Kidney (tissue), 22 donors: ENCODE measurements at places on chromosomes 5 and 9.

DNA sequence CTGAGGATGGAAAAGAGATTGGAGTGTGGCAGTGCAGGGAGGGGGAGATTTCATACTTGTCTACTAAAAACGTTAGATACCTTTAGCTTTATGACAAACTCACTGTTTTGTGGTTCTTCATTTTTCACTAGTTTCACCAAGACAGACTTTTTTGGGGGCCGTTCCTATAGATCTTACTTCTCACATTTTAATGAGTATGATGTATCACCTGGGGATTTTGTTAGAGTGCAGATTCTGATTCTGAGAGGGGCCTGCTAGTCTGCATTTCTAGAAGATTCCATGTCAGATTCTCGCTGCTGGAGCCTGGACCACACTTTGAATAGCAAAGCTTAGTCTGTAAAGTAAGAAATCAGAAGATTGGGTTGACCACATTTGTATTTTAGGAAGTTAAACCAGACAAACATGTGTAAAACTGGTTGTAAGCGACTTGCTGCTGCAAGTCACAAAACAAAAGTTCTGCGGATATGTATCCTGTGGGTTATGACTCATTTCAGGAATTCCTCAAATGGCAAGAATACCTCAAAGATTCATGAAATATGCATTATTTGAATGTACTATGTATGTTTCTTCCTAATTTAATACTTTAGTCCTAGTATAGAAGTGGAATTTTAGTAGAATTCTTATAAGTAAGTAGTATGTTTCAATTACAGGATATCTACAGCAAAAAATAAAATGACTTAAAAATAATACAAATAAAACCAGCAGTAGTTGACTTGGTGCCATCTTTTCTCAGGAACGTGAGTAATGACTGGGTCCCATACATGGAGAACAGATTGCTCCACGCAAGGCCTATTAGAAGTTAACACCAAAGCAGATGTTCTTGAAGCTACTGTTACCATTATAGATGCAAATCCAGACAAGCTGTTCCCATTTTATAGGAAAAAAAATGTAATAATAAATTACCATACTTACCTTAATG, 27.8 kb downstream of the NFIL3 start:
- no peaks in the 10 kb centered on the region for H3K27me3 ChIP-seq
- H3K27ac ChIP-seq = no peak overlapping the region
- no peak for DNase-seq
- H3K4me1 ChIP-seq = no peaks in the 10 kb centered on the region
- no peak overlapping the region for H3K4me3 ChIP-seq

- no peaks in the 10 kb centered on the region for H3K27me3 ChIP-seq
- H3K4me1 ChIP-seq = peaks cover 9% of the 10 kb centered on the region
- peak; percentile 77 for DNase-seq
- no peak overlapping the region for H3K4me3 ChIP-seq
Measured at GRCh38 chr5:5270958-5271785, 131.0 kb downstream of the ADAMTS16 start.

GRCh38 chr5:93675460-93676450, 65.6 kb downstream of the POU5F2 start:
- H3K4me3 ChIP-seq = no peak overlapping the region
- H3K27ac ChIP-seq = no peak overlapping the region
- H3K36me3 ChIP-seq = no peaks in the 10 kb centered on the region
- H3K4me1 ChIP-seq = peaks cover 17% of the 10 kb centered on the region
- H3K27me3 ChIP-seq = no peaks in the 10 kb centered on the region

DNA sequence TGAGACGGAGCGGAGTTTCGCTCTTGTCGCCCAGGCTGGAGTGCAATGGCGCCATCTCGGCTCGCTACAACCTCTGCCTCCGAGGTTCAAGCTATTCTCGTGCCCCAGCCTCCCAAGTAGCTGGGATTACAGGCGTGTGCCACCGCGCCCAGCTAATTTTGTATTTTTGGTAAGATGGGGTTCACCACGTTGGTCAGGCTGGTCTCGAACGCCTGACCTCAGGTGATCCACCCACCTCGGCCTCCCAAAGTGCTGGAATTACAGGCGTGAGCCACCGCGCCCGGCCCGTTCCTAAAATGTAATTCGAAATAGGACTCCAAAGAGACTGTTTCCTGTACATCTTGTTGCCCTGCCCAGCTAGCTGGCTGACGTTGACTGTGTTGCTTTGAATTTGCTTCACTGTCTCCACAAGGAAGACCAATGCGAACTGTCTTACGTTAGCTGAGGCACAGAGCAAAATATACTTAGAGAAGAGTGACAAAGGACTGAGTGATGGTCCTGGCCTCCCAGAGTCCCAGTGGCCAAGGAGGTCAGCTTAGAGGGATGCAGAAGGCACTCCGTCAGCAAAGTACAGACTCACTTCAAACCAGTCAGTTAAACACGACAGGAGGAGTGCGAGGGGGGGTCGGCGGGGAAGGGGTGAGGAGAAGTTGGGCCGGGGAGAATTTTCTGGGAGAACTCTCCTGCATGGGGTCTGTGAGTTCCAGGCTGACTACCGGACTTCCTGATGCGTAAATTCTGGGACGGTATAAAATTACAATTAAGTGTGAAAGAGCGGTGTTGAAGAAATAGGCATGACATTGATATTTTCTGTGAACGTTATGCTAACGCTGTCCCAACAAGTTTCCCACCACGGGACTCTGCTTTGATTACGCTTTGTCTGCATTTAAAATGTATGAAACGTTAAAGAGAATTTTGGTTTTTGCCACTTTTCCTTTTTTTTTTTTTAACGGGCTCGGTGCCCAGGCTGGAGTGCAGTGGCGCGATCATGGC, 6.8 kb upstream of the TRIM41 start:
- H3K27ac ChIP-seq = no peak overlapping the region
- peak overlapping the region; percentile 35 for H3K4me3 ChIP-seq
- peaks cover 3% of the 10 kb centered on the region for H3K27me3 ChIP-seq
- H3K36me3 ChIP-seq = no peaks in the 10 kb centered on the region

- no peaks in the 10 kb centered on the region for H3K27me3 ChIP-seq
- no peak for DNase-seq
- H3K4me3 ChIP-seq = no peak overlapping the region
Measured at GRCh38 chr5:168822745-168823281, 243.6 kb upstream of the PANK3 start.

- no peak for DNase-seq
- no peak overlapping the region for H3K27ac ChIP-seq
- no peaks in the 10 kb centered on the region for H3K4me1 ChIP-seq
- no peak overlapping the region for H3K4me3 ChIP-seq
- no peaks in the 10 kb centered on the region for H3K36me3 ChIP-seq
Measured at GRCh38 chr5:56006600-56006999, 11.8 kb upstream of the IL6ST start.
